ENCODE measurements at places on chromosomes 4 and X.

GRCh38 chr4:168734703-168735678, 238.1 kb downstream of the PALLD start:
- DNase-seq, result no peak

- no peak for DNase-seq
These were observed 20.0 kb upstream of the CAMK2D start for GRCh38 chr4:113781439-113782040.

GRCh38 chr4:151674804-151675391, 85.9 kb downstream of the GATB start:
- DNase-seq, result no peak

GRCh38 chr4:25484243-25484721, 107.2 kb downstream of the ANAPC4 start:
- no peak for DNase-seq

DNA sequence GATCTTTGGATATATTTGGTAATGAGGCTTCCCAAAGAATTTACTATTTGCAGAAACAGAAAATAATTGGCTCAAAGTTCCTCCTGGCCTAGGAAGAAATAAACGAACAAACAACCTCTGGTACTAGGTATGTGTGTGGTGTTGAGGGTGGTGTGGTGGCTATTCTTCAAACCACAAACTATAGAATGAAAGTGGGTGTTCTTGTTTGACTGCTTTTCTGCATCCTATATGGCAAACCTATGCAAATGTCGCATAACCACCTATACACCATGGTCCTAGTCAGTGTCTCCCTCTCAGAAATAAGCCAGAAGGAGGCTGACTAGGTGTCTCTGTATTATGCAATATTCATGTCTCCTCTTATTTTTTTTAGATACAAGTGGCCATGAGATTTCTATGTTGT, 106.6 kb upstream of the PCDH18 start:
- DNase-seq, result no peak

GRCh38 chrX:118480172-118480571, 15.4 kb upstream of the DOCK11 start:
- DNase-seq, result no peak

DNA sequence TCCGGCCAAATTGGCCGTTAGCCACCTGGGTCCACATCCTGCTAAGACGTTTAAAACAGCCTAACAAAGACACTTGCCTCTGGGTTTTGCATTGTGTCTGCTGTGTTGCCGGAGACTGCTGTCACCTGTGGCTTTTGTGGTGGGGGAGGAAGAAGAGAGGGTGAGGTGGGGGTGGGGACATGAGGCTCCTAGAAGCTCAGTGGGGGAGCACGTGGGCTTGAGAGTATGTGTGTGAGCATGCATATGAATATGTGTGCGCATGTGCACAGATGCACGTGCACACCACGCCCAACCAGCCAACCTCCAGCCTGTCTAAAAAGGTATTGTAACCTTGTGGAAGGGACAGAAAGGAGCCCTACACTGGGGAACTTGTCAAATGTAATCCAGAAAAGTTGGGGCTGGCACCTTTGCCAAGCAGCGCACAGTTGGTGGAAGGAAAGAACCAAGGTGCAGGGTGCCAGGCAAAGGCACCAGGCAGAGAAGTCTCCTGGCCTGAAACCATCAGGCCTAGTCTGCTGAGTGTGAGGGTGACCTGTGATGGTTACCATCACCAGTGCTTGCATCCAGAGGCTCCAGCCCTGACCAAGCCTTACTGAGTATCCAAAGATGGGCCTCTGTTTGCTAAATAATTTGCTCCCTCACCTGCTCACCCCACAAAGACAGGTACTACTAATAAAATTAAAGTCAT, 10.1 kb upstream of the SASH3 start:
- no peak for DNase-seq

- DNase-seq, result no peak
These were observed 124.5 kb downstream of the RAPGEF2 start for GRCh38 chr4:159227378-159227777.

GRCh38 chr4:116064331-116064730, 950.9 kb upstream of the NDST4 start:
- no peak for DNase-seq

DNA sequence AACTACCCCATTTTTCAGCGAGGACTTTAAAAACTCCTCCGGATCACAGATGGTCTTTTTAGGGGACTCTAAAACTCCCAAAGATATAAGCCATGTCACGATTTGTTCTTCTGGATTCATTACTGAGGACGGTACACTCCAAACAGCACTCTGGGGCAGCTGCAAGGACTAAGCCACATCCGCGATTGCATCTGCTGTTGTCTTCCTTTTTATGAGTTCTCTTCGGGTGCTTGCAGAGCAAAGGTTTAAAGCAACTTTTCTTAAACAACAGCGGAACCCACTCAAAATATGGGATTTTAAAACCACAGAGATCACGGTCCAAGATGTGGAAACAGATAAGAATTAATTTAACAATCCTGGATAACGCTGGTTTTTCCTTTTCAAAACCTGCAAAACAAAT, at the start of gene ARHGEF6:
Gene ARHGEF6 (minus strand): TSS at position 170 of the 400 bp plus-strand sequence. CDS start 50 bp downstream, at position 120.
- DNase-seq, result no peak

- no peak for DNase-seq
These were observed 18.2 kb downstream of the CCNG2 start for GRCh38 chr4:77175201-77175611.

DNA sequence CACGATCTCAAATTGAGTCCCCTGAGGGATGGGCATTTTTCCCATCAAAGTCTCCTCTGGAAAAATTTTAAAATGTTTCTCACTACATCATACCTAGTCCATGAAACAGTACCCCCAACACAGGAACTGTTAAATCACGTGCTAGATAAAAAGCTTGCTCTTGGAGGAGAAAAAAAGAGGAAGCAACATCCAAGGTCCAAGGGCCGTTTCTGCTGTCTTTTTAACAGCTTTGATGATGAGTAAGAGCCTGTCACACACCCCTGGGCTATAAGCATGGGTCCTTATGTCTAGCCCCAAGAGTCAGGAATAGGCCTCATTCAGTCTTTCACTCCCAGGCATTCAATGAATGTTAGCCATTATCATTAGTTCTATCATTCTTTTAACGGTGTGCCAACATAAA, 128.9 kb downstream of the SH3KBP1 start:
- no peak for DNase-seq

DNA sequence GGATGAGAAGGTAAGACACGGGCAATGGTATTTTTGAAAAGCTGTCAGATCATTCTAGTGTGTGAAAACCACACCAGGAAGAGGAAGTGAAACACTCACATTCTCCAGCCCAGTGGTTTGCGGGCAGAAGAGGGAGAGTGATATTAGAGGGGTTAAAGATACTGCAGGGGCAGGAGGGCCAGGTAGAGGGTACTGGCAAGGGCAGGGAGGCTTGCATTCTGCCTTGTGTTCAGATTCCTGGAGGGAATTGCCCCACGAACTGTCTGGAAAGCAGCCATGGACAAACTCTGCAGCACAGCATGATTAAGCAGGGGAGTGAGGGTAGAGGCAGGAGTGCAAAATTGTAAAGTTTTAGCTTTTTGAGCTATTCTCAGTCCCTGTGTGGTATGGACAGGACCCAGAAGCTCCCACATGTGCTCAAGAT, 30.9 kb downstream of the NIPAL1 start:
- DNase-seq, result peak; percentile 78

GRCh38 chr4:26028793-26029567, 115.0 kb downstream of the SMIM20 start:
- DNase-seq, result peak; percentile 70

- no peak for DNase-seq
These were observed 6.7 kb downstream of the GPR34 start for GRCh38 chrX:41695426-41695825.

DNA sequence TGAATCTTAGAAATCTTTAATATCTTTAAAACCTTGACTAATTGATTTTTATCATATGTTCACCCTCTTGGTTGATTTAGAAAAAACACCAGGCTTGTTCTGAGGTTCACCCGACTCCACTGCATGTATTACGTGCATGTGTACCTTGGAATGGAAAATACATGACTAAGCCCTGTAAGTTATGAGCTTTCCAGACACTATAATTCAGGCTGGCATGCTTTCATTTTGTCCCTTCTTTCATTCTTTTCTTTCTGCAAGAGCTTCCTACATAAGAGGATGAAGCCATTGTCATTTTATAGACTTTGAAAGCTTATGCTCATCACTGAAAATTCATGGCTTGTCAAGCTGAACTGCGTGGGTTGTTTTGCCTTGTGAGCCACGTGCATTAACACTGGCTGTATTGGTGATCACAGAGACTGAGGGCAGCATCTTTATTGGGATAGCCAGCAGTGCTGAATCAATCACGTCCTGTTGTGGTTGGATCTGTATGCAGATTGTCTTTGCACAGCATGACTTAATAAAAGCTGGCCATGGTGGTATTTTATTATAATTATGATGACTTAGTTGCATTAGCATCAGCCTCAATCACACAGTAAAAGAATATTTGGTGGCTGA, 141.9 kb downstream of the SLIT2 start:
- DNase-seq, result no peak

DNA sequence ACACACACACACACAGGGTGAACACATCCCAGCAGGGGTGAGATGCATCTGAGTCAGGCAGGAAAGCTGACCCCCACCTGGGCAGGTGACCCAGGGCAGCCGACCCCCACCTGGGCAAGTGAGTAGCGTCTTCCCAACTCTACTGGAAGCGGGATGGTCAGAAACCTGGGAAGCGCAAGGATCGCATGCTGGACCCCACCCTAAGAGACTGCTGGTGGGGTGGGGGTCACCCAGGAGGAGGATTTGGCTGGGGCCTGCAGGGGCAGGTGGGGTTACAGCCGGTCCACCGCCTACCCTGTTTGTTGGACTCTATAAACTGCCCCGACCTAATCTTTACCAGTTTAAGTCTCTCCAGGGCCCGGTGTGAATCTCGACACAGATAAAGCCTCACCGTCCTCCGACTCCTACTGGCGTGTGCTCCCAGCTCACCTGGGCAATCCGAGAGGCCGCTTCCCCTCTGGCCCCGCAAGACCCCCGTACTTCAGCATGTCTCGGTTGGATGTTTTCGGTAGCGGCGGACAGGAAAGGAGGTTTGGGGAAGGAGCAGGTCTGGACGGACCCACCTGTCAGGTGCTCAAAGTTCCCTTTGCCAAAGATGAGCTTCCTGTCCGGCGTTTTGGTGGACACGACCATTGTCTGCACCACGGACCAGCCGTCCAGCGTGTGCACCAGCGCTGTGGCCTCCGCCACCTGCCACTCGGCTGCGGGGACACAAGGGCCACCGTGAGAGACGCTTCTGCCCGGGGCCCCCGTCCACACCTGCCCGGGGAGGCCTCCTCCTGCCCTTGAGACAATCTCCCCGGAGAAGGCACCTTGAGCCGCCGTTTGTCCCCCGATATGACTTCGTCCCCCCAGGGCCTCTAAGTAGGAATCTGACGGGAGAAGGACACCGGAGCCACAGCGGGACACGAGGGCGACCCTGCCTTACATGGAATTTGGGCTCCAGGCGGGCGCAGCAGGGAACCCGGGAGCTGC, 2.0 kb downstream of the GTPBP6 start:
- DNase-seq, result no peak

GRCh38 chr4:168978001-168978700, 31.9 kb downstream of the CBR4 start:
- no peak for DNase-seq

DNA sequence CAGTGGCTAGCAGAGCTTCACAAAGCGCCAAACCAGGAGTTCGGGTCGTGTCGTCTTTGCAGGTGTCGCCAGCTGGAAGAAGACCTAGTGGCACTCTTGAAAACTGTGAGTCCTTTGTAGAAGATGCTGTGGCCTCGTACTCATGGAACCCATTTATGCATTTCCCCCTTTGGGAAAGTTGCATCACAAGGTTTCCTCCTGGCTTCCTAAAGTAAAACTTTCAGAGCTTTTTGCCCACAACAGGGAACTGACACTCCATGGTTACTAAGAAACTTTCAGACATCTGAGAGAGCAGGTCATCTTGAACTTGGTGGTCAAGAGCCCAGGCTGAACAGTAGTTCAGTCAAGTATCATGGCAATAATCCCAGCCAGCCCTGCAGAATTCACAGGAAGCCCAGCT, 15.9 kb upstream of the NOCT start:
- DNase-seq, result no peak

DNA sequence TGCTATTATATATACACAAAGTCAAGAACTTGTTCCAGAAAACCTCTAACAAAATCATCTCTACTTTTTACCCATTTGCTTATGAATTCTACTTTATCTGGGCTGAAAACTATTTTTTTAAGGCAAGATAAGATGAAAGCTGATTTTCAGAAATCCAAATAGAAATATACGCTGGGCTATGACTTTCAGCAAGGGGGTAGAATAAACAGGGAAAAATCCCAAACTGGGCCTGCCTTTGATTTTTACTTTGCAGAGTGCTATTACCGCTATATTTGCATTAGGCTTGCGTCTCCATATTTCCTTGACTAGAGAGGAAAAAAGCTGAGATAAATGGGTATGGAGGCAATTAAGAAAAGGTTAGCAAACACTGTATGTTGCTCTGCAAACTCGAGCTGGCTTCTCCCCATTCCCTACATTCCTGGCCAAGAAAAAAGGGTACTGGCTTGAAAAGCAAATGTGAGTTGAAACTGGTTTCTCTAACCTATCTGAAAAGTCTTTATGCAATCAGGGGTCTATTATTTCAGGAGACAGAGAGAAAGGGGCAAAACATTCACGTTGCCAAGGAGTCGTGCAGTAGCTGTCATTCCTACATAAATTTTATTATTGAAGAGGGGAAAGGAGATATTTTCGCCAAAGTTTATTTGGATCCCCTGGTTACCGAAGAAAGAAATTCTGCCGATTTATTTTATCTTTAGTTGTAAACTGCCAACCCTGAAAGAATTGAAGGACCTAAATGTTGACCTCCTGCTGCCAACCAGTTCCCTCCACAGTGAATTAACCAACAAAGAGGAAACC, 2.2 kb downstream of the TMEM47 start:
- no peak for DNase-seq

DNA sequence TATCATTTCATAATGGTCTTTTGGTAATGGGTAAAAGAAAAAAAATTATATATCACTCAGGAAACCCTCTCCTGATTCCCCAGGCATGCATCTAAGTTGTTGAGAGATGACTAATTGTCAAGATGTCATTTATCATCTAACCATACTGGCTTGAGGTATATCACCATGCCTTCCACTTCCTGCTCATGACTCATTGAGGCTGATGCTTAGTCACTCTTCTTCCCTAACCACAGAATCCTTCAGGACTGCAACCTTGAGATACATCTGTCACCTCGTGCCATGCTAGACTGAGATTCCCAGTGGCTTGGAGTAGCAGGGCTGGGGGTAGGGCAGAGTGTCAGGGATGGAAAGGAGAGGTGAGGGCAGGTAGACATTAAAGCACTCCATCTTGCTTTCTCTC, 782.5 kb upstream of the INTU start:
- DNase-seq, result no peak

DNA sequence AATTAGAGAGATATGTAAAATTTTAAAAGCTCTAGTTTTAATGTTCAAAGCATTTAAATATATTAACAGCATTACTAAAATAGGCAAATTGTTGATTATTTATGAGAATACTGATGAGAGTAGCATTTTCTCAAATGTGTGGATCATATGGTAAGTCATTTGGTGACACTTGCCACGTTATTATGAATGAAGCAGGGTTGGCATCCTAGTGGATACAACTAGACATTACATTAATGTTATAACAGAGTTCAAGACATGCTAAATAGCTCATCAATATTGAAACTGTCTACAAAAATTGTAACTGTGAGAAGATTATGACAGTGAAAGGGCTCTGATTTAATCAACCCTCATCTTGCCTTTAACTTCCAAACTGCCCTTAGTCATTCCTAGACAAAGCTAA, 171.1 kb downstream of the PDGFC start:
- DNase-seq, result no peak

- DNase-seq, result no peak
These were observed 646 bp downstream of the DOK7 start for GRCh38 chr4:3463556-3464348.

GRCh38 chr4:52076731-52077130, 25.6 kb downstream of the SPATA18 start:
- no peak for DNase-seq

GRCh38 chrX:22699581-22700091, 300.1 kb upstream of the DDX53 start:
- no peak for DNase-seq
